ENCODE measurements at places on chromosomes 5 and 9.

DNA sequence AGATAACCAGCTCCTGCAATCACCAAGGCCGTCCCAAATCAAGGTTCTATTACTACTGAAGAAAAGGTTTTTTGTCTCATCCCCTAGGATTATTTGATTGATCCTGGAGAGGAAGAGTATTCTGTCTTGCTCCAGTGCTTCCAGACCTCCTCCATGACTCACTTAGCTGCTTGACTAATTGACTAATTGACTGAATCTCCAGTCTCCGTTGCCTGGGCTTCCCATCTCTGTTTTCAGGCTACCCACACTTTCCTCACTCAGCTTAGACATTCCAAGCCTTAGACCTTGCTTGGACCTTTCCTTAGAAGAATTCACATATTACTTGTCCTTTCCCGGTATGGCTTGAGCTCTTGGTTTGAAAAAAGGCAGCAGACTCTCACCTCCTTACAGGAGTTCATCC lies 60.6 kb downstream of the FRMD3 start:
- DNase-seq = no peak

- no peak for DNase-seq
Measured at GRCh38 chr9:99878651-99879050, 27.8 kb upstream of the STX17 start.

DNA sequence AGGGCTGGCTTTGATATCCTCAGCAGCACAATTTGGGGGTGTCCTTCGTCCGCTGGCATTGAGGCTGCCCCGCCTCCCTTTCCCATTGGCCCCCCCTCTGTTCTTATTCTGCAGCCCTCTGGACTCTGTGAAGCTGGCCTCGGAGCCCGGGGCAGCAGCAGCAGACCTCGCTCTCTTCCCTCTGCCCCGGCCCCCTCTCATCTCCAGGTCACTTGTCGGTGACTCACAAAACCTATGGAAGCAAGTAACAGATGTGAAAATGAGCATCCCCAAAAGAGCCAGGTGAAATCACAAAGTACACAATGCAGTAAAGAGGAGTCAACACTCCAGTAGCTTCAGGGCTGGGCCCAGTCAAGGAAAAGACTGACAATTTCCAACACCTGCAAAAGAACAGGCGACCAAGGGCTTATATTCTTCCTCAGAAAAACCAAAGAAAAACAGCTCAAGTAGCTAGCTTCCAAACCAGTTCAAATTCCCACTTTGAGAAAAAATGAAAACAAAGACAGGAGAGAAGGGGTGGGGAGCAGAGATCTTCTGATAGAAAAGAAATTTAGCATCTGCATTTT lies 97.5 kb downstream of the ZNF608 start:
- no peak for DNase-seq

DNA sequence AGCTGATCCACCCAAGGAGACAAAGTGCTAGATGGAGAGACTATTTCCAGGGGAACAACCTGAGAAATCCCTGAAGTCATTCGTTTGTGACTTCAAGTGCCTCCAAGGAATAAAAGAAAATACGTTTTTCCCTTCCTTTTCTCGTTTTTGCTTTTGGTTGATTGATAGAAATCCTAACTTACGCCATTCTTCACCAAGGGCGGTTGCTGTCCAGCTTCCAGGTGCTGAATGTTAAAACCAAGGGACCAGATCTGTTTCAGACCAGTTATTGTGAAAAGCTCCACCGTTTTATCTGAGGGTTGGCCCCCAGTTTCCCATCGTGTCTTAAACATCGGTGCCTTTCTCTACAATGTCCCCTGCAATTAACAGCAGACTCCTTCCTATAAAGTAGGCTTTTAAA lies 600.7 kb upstream of the SGCD start:
- no peak for DNase-seq

- DNase-seq = no peak
Measured at GRCh38 chr5:97111616-97112015, 30.8 kb downstream of the LIX1 start.

GRCh38 chr5:150057052-150057451 lies 29.3 kb downstream of the CSF1R start:
- no peak for DNase-seq

DNA sequence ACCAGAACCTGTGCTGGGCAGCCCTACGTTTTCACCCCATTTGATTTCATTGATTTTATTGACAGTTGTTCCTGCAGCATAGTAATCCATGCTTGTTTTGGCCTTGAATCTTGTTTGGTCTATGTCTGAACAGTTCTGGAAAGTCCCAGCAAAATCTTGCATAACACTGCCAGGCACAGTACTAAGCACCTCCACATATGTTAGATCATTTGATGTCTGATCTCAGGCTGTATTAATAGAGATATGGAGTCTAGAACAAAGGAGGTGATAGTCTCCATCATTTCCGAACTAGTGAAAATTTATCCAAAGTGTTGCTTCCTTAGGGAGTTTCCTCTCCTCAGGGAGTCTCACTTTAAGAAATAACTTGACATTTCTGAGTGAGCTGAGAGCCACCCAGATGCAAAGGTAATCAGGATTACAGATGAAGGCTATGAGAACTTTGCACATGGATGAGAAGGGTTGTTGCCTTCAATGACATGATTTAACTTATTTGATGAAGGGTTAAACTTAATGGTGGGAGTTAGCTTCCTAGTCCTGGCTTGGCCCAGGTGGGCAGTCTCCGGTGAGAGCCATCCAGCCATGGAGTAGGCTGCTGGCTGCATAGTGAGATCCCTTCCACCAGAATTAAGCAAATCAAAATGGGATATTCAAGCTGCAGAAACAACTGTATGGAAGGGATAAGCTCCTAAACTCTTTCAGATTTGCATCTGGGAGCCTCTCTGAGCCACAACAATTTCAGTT lies 173.8 kb upstream of the MVB12B start:
- DNase-seq = no peak

DNA sequence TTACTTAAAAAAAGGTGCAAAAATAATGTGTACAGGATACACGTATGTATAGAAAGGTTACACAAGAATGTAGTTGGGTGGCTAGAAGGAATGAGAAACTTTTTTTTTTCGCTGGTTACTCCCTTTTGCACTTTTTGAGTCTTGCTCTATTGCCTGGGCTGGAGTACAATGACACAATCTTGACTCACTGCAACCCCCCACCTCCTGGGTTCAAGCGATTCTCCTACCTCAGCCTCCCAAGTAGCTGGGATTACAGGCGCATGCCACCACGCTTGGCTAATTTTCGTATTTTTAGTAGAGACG lies 15.8 kb downstream of the FBXW11 start:
- no peak for DNase-seq

DNA sequence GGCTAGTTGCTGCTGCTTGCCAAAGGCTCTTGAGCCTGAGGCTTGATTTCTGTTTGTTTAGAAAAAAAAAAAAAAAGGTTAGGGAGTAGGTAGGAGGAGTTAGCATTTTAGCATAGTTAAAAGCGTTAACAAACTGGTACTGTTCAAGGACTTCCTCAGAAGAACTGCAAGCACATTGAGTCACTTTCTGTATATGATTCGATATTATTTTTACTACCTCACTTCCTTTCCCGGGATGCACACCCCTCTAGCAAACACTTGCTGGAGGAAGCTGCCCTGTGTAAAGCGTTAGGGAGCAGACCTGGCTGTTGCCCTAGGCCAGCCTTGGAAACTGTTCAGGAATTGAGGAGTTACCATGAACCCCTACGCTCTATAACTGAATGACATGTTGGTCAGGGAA lies 15.7 kb upstream of the CEP120 start:
- DNase-seq = no peak

DNA sequence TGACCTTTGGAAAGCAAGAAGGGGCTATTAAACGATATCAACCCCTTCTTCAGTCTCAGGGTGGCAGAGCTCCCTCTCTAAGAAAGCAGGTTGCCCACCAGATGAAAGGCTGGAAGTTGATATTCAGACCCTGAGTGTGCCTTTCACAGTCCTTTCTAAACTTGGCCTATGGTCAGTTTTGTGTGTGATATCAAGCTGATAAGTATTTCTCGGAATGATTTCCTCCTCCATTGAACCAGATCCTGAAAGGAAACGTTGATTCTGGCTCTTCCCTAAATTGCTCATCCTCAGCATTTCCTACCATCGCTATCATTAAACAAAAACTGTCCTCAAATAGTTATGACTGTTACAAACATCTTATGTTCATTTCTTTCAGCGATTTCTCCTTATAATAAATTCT lies 130.4 kb downstream of the CEMIP2 start:
- DNase-seq = no peak

DNA sequence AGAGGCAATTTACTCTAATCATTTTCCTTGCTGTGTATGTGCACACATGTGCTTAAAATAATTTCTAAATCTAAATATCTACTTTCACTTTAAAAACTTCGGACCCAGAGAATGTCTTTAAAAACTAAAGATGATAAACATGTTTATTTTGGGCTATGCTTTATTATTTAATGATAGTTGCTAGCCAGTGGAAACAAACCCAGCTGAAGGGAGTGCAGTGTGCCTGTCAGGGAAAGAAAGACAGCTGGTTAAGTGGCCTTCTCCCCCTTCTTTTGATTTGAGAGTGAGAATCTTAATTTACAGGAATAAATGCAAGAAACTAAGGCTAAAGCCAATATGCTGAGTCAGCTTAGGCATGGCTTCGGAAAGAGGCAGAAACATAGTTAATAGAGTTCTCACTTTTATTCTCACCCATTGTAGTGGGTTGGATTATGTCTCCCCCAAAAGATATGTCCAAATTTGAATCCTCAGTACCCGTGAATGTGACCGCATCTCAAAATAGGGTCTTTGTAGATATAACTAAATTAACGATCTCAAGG lies 111.4 kb downstream of the DCP2 start:
- no peak for DNase-seq

- no peak for DNase-seq
Measured at GRCh38 chr5:181109489-181110013, 21.4 kb downstream of the OR2V1 start.

DNA sequence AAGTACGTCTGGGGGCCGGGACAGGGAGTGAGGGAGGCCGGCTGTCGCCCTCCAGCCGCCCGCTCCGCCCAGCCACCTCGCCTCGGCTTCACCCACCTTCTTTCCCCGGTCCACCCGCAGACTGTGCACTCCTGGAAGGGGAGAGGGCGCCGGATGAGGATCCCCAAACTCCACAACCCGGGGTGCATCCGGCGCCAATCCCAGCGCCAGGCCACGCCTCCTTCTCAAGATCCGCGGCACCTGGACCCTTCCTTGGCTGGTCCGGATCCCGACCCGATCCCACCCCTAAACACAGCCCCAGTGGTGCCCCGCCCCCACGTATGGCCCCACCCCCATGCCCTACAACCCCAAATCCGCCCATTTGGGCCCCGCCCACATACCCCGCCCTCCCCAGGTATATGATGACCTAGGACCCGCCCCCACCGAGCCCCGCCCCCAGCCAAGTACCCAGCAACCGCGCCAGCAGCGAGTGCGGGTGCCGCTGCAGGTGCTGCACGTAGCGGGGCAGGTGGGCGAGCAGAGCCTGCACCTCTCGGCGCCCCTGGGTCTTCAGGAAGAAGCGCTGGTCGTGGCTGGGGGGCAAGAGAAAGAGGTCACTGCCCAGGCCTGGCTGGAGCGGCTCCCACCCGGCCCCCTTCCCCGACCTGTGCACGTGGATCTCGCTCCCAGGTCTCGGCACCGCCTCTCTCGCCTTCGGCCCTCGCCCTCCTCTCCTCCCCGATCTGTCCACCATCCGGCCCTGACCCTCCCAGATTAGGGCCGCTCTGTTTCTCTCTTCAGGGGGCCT lies 3.2 kb downstream of the PIP5KL1 start:
- no peak for DNase-seq

- peak; percentile 37 for DNase-seq
Measured at GRCh38 chr9:4077499-4078102, 222.3 kb downstream of the GLIS3 start.

DNA sequence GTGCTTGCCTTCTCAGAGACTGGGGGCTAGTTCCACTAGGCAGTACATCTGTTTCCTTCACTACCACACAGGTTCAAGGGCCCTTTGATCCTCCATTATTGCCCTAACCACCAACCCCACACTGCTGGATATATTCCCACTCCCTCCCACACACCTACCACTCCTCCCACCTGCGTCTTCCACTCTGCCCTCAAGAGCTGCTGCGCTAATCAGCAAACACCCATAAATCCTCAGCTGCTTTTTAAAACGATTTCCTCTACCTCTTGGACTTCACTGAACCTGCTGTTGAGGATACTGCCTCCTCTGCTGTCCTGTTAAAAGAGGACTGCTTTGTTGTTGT lies 120.9 kb downstream of the MAPKAP1 start:
- no peak for DNase-seq

DNA sequence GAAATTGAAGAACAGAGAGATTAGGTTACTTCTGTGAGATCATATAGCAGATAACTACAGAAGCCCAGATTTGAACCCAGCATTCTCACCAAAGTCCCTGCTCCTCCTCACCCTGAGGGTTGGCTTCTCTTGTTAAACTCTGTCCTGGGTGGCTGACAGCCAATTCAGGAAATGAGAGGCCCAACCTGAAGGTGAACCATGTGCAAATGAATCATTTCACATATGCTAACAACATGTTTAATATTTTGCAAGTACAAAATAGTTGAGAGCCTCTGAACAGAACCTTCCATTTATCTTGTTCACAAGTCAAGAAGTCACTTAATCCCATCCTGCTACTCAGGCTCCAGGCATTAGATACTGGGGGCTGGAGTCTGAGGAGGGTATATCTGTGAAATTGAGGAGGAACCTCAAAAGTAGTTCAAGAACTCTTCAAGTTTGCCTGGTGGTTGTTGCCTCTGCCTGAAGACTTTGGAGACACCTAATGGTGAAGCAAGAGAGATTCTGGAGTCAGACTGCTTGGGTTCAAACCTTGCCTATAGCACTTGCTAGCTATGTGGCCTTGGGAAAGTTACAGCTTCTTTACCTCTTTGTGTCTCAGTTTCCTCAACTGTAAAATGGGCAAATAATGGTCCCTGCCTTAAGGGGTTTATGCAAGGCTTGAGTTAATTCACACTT lies 564.0 kb downstream of the PSAT1 start:
- no peak for DNase-seq

GRCh38 chr5:35203403-35203802 lies 26.9 kb downstream of the PRLR start:
- DNase-seq = no peak

GRCh38 chr5:54337523-54337922 lies 27.1 kb upstream of the ARL15 start:
- DNase-seq = no peak

GRCh38 chr9:134515026-134515821 lies 126.4 kb upstream of the COL5A1 start:
- DNase-seq = no peak

DNA sequence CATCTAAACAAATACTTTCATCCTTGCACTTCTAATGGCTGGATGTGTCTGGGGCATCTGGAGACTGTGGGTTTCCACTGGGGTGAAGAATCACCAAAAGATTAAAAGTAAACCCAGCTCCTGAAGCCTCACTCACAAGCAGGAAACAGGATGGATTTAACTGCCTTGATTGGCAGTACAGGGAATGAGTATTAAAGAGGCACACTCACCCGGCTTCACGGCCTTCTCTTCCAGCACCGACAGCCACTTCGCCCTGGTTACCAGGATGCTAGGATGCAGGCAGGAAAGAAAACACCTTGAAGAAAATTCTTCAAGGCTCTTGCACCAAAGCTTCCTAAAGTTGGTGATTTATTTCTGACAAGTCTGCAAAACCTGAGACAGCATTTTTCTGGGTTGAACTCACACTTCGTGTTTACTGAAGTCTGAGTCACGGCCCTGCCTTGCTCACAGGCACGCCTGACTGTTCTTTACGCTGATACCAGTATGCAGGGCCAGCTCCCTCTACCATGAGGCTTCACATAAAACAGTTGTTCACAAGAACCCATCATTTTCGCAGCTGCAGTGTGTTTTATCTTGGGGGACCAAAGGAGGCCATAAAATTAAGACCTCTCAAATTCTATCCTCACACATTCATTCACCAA lies 56.5 kb upstream of the ZNF354A start:
- no peak for DNase-seq

Data from stimulated activated CD8-positive, alpha-beta memory T cell treated with anti-CD3 and anti-CD28 coated beads, Interleukin-7, amount 100 ng/mL, for 24 hours (primary cell).